ENCODE measurements at places on chromosomes 1 and 21.
A peak's percentile ranks its signal among the peaks of the same experiment; 100 is the strongest.

GRCh38 chr1:93842750-93843500, 36.1 kb downstream of the DNTTIP2 start:
- DNase-seq, result no peak

DNA sequence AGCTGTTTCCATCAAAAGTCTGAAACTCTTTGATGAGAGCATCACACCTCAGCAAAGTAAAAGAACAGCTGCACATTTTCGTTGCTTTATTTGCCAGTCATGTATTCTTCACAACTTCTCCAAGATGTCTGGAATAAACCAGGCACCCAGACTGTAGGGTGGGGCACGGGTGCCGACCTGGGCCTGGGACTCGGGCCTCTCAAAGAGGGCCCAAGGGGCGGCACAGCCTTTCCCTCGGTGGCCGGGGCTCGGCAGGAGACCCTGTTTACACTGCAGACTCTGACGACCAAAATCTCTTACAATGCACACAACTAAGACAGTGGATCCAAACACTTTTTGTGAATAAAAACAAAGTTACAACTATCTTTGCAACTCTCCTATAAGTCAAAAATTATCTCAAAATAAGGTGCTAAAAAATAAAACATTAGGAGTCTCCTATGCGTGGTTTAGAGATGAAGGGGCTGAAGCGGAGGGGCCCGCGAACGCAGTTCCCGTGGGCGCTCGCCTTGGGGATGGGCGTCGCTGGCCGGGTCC, 696 bp downstream of the LSS start:
- DNase-seq, result peak; percentile 36

DNA sequence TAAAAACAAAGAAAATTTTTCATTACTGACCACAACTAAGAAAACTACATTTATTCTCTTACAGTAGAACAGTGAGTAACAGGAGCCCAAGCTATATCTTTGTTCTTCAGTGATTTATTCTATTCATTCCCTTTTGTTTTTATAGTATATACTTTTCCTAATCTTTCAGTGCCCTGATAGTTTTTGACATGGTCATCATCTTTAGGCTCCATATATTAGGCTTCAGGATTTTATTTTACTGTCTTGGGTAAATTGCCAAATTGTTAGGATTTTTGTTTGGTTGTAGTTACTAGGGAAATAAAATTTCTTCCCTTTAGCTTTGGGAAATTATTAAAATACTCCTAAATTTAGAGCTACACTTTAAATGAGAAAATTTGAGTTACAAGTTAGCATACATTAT, 10.3 kb downstream of the FBXO28 start:
- DNase-seq, result no peak

GRCh38 chr1:159898527-159898926, 1.4 kb downstream of the CFAP45 start:
- no peak for DNase-seq

- DNase-seq, result no peak
Measured at GRCh38 chr1:66930823-66931174, 6.0 kb downstream of the MIER1 start.

Data from globus pallidus (tissue), 1 donor.